Stimulated activated CD4-positive, alpha-beta T cell treated with anti-CD3 and anti-CD28 coated beads, Interleukin-15, amount 100 ng/mL, for 24 hours (primary cell): ENCODE measurements at places on chromosomes 7 and 10.

DNA sequence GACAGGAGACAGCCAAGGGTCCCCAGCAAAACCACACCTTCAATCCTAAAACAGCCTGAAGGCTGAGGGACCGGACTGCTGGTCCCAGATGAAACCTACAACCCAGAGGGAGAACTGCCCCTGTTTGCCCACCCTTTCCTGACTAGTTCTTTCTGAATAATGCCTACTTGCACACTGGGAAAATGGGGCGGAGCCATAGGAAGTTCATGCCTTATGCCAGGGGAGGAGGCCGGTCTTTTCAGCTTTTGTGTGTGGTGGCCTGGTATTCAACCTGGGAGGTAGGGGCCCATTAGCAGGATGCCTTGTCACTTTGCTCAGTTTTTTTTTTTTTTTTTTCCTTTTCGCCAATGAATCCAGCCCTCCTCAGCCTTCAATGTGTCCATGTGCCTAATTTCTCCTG is 20.7 kb downstream of the TOMM7 start:
- DNase-seq = no peak

GRCh38 chr7:151348970-151349369 is 7.4 kb downstream of the NUB1 start:
- DNase-seq = no peak

GRCh38 chr7:17329440-17329839 is 31.0 kb downstream of the AHR start:
- DNase-seq = no peak

GRCh38 chr7:150612925-150613324 is 19.3 kb downstream of the GIMAP6 start:
- no peak for DNase-seq

DNA sequence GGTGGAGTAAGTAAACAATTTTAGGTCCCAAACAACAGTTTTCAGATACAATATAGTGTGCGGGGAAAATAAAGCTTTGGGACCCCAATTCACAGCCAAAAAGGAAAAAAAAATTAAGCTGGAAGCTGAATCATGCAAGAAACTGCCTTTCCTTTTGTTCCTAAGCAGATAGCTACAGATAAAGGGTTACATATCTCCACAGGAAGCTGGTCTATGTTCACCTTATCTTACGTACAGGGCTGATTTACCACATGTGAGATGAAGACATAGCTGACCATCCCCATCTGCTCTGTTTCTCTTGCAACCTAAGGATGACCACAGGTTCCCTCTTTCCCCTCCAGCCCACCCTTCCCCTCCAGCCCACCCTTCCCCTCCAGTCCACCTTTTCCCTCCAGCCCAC is 14.2 kb upstream of the PFKP start:
- DNase-seq = no peak

DNA sequence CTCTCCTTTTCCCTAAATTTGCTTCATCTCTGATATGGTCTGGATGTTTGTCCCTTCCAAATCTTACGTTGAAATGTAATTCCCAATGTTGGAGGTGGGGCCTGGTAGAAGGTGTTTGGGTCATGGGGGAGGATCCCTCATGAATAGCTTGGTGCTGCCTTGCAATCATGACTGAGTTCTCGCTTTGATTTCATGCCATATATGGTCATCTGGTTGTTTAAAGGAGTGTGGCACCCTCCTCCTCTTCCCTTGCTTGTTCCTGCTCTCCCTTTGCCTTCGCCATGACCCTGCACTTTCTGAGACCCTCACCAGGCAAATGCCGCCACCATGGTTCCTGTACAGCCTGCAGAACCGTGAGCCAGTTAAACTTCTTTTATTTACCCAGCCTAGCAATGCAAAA is 14.5 kb downstream of the NOBOX start:
- DNase-seq = no peak
